T-cell (primary cell): ENCODE measurements at places on chromosomes 3 and 15. TPM values are rescaled to one million over a fixed set of nuclear protein-coding genes. Genes with fewer than 3 reads are reported as not detected.

- H3K4me1 ChIP-seq: no peaks in the 10 kb centered on the region
- DNase-seq: no peak
- H3K27me3 ChIP-seq: no peaks in the 10 kb centered on the region
- H3K4me3 ChIP-seq: no peak overlapping the region
Measured at GRCh38 chr3:17555525-17555924, 186.9 kb downstream of the TBC1D5 start.

DNA sequence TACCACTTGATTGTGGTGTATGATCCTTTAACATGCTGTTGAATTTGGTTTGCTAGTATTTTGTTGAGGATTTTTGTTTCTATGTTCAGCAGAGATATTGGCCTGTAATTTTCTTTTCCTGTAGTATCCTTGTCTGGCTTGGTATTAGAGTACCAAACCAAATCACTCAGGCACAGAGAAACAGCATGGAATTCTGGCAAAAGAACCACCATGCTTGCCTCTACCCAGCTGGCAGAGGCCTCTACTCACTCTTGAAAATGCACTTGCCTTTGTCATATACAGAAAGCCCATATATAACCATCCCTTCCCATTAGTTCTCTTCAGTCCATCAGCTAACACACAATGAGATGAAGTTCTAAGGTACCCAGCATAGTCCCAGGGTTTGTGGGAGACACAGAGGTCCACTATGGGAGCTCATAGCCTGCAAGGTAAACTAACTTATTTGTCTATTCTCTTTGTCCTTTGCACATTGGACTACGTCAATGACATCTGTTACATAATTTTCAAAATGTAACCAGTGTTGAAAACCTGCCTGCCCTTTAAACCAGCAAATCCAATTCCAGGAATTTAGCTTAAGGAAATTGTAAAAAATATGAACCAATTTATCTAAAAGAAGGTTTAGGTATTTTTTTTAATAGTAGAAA is 82.1 kb upstream of the POMGNT2 start:
- H3K4me3 ChIP-seq: no peak overlapping the region
- H3K27ac ChIP-seq: no peak overlapping the region
- peaks cover 13% of the 10 kb centered on the region for H3K4me1 ChIP-seq
- no peak for DNase-seq
- no peaks in the 10 kb centered on the region for H3K27me3 ChIP-seq

DNA sequence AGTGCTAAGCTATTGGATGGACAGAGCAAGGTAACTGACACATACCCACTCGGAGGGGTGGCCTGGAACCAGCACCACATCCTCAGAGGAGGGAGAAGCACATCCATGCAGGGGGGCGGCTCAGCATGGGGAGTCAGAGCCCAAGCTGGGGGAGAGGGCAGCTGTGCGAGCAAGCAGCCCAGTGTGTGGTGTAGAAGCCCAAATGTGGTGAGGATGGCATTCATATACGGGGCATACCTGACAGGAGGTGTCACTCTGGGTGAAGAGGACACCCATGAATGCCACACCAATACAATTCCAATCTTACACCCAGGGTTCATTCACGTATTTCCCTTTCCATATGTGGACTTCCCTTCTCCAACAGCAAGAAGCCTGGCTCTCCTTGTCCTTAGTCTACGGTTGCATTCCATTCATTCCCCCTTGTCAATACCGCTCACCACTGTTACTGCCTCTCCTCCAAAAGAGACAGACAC is 58.7 kb upstream of the ACAN start:
- peaks cover 17% of the 10 kb centered on the region for H3K27me3 ChIP-seq
- no peak for DNase-seq
- H3K36me3 ChIP-seq: no peaks in the 10 kb centered on the region
- H3K27ac ChIP-seq: no peak overlapping the region

RTP3 gene
- total RNA-seq: not detected

INKA1 gene
- total RNA-seq: 2.1 TPM

HACL1 gene
- 34.5 TPM for total RNA-seq
